Spleen (tissue), 13 donors: ENCODE measurements at places on chromosomes 6 and 20. TPM values are rescaled to one million over a fixed set of nuclear protein-coding genes. Genes with fewer than 3 reads are reported as not detected.
A peak's percentile ranks its signal among the peaks of the same experiment; 100 is the strongest.

GRCh38 chr20:42474646-42475045 lies 715.1 kb downstream of the PTPRT start:
- DNase-seq, result no peak

- peak; percentile 81 for DNase-seq
Measured at GRCh38 chr6:106334646-106335448, 9.3 kb upstream of the ATG5 start.

DNA sequence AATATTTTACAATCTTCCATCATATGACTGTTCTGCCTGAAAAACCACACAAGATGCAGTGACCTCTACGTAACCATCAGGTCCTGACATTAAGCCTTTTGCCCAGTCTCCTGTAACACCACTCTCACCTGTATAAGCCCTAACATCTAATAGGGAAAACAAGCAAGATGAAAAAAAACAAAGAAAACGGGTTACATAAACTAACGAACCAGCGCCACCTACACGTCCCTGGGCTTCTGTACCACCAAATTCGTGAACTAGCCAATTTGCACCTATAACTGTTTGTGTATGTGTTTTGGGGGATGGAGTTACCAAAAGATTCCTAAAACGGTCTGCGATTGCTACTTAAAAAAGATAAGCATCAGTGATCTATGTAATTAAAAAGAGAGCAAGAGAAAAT lies 70.2 kb downstream of the BLOC1S5 start:
- no peak for DNase-seq

DNA sequence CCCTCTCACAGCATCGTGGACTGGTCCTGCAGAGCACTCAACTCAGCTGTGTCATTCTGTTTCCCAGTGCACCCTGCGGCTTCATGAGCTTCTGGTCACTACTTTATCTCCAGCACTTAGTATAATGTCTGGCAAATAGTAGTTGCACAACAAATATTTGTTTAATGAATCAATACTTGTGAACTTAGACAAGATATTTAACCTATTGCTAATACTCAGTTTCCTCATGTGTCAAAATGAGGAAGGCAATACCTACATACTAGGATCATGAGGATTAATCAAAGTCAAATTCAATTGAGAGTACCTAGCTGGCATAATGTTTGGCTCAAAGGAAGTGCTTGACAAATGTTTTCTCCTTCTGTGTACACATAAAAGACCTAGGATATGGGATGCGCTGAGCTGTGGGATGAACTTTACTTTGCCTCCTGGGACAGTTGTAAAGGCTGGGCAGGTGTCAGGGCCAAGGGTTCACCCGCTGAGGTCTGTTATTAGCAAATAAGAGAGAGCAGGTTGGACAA lies 86.3 kb downstream of the FNDC1 start:
- DNase-seq, result no peak

- DNase-seq, result no peak
Measured at GRCh38 chr6:10315034-10315433, 99.8 kb downstream of the TFAP2A start.

- DNase-seq, result no peak
Measured at GRCh38 chr6:5962794-5963193, 43.9 kb downstream of the NRN1 start.

- DNase-seq, result no peak
Measured at GRCh38 chr6:5359417-5359816, 98.1 kb downstream of the FARS2 start.

Gene C20orf204
- total RNA-seq, result 3.4 TPM

DNA sequence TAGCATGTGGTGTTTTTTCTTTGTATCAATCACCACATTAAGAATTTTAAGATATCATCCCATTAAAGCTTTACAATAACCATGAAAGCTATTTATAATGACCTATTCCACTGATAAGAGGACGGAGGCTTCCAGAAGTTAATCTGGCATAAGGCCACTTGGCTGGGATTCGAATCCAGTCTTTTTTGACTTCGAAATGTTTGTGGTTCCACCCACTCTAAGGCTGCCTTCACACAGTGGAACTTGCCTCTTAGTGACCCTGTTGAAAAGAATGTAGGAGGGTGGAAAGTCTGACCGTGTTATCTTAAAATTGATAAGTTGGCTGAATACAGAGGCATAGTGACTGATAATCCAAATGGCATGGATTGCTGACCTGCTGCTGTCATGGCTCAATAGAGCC lies 959.7 kb downstream of the KIF16B start:
- DNase-seq, result no peak

Gene CFAP206
- total RNA-seq, result 0.46 TPM

Gene PLG
- total RNA-seq, result 0.57 TPM
